ENCODE measurements at places on chromosomes 5 and 9. TPM values are rescaled to one million over a fixed set of nuclear protein-coding genes. Genes with fewer than 3 reads are reported as not detected.

Gene ENTREP1
- polyA plus RNA-seq, result 14.7 TPM

Gene ITGA2
- polyA plus RNA-seq, result 0.50 TPM

GRCh38 chr5:93161661-93162654 lies 419.1 kb downstream of the NR2F1-AS1 start:
- no peak for DNase-seq

GRCh38 chr5:138752341-138752950 lies 779 bp upstream of the CTNNA1 start:
- peak; percentile 19 for DNase-seq

DNA sequence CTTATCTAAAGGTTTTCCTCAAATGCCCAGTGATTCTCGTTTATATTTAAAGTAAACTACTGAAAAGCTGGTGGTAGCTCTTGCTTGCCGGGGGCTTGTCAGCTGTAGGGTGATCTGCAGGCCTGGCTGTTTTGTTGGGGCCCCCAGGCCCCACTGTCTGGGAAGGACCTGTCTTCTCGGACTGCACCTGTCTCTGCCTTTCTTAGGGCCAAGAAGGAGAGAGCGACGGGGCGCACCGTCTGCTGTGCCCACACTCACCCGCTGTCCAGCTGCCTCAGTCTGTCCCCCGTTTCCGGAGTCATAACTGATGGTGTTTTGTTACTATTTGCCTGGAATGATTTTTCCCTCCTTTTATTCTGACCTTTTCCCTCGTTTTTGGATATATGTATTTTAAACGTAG lies 94.1 kb upstream of the CACNA1B start:
- no peak for DNase-seq

- DNase-seq, result no peak
These were observed 122.7 kb downstream of the FSTL4 start for GRCh38 chr5:133489632-133490031.

- DNase-seq, result no peak
These were observed 10.9 kb downstream of the FUBP3 start for GRCh38 chr9:130590305-130590704.

DNA sequence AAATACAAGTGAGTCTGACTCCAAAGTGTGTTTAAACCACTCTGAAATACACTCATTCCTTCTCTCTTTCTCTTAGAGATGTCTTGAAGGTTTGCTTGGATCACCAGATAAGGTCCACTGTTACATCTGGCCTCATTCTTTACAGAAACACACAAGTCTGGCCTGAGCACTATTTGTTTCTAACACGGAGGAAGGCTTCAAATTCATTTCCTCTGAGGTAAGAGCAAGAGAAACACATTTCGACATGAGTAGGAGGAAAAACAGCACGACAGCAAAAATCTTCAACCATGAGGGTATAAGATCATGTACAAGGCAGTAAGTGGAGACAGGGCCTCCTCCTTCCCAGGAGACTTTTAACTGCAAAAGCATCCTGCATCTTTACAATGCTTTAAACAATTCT lies 8.0 kb downstream of the SIL1 start:
- no peak for DNase-seq

GRCh38 chr5:141903261-141903660 lies 20.4 kb upstream of the DELE1 start:
- DNase-seq, result no peak

DNA sequence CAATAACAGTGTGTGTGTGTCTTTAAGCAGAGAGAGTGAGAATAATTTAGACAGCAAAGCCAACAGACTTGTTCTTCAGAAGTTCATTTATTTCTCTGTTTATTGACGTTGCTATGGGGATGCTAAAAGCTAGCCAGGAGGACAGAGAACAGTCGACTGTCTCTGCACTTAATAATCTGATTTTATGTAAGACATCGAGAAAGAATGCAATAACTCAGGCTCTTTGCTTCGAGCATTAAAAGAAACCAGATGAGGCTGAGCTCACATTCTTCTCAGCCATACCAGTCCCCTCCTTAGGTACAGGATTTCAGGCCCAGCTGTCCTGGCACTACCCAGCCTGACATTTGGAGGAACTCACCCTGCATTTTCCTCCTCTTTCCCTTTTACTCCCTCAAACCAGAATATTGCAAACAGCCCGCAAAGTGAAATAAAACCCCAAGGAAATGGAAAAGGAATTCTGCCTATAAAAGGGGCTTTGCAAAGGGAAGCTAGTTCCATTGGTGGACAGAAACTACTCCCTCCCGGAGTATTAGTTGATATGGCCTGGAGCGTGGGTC lies 44.5 kb upstream of the DPYSL3 start:
- no peak for DNase-seq

- no peak for DNase-seq
These were observed 13.6 kb downstream of the PLEKHG4B start for GRCh38 chr5:105504-106070.

GRCh38 chr5:131364507-131365050 lies 100.7 kb downstream of the CDC42SE2 start:
- DNase-seq, result no peak

DNA sequence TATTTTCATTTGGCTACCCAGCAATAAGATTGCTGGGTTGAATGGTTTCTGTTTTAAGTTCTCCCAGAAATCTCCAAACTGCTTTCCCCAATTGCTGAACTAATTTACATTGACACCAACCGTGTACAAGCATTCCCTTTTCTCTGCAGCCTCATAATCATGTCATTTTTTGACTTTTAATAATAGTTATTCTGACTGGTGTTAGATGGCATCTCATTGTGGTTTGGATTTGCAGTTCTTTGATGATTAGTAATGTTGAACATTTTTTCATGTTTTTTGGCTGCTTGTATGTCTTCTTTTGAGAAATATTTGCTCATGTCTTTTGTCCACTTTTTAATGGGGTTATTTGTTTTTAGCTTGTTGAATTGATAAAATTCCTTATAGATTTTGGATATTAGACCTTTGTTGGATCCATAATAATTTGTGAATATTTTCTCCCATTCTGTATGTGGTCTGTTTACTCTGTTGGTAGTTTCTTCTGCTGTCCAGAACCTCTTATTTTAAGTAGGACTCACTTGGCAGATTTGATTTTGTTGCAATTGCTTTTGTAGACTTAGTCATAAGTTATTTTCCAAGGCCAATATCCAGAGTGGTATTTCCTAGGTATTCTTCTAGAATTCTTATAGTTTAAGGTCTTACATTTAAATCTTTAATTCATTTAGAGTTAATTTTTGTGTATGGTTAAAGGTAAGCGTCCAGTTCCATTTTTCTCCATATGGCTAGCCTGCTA lies 793.7 kb downstream of the BRINP1 start:
- DNase-seq, result no peak

- DNase-seq, result no peak
These were observed 1.5 kb downstream of the GPR21 start for GRCh38 chr9:123034881-123035510.

DNA sequence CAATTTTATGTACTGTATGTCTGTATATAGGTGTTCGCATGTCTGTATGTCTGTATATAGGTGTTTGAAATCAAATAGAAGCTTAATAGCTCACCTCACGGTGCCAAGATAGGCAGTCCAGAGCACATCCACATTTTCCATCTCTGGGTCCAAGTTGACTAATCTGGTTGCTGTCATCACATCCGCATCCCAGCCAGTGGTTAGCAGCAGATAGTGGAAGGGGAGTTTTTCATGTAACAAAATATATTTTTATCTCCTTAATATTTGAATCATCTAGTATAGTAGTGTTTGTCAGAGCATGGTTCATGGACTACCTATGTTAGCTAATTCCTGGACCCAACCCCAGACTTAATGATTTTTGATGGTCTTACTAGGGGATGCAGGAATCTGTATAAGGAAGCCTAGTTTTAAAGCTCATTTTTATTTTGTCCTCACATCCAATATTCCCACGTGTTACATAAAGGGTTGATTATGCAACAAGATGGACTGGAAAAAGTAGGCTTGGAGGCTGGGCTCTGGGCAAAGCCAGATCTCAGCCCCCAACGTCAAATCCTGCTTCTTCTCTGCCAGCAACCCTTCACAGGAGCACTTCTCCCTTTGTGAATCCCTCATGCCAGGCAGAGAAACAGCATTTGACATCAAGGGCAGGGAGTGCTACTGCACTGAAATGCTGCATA lies 219.7 kb downstream of the ZSWIM6 start:
- no peak for DNase-seq

DNA sequence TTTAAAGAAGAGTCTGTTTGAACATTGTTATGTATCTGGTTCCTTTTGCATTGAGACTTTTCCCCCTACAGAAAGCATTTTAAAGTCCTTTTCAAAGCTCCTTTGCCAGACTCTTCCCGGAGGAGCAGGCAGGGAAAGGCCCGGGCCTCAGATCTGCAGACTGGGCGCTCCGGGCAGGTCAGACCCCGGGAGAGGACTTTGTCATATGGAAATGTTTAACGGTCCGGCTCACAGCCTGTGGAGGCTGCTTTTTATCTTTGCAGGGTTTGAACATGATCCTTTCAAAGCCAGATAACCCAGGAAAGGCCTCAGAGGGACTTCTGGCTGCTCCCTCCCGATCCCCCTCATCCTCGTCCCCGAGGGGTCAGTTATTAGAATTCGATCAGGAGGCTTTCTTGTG lies 82.1 kb upstream of the IRX2 start:
- DNase-seq, result no peak

DNA sequence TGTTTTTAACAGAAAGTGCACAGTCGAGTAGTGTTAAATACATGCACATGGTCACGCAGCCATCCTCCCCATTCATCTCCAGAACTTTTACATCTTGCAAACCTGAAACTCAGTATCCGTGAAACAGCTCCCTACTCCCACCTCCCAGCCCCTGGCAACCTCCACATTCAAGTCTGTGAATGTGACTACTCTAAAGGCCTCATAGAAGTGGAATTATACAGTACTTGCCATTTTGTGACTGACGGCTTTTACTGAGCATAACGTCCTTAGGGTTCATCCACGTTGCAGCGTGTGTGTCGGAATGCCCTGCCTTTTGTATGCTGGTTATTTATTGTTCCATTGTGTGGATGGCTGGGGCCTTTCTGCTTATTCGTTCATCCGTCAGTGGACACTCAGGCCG lies 35.8 kb downstream of the USP20 start:
- DNase-seq, result no peak

GRCh38 chr5:95241635-95242034 lies 43.3 kb downstream of the MCTP1 start:
- no peak for DNase-seq

DNA sequence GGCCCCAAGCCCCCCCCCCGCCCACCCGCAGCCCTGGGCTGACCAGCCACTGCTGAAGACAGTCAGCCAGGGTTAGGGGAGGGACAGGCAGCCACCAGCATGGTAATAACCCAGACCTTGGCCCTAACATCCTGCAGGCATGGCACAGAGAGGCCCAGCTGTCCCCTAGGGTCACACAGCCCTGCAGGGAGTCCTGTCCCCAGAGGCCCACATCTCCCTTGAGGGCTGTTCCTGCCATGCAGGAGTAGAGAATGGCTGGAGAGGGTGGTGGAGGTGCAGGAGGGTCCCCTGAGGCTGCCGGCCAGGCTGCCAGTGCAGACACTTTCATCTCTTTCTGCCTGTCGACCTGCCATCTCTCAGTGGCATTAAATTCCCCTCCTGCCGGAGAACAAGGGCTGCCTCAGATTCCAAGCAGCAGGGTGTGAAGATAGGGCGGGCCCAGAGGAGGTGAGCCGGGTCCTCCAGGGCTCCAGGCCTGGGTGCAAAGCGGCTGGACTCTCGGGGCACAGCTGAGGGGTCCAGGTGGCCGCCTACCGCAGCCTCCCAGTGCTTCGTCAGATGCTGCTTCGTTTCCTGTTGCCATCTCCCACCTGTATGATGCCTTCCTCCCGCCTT lies 40.0 kb downstream of the CXXC5 start:
- no peak for DNase-seq

GRCh38 chr9:133702798-133703590 lies 35.2 kb downstream of the SARDH start:
- no peak for DNase-seq

DNA sequence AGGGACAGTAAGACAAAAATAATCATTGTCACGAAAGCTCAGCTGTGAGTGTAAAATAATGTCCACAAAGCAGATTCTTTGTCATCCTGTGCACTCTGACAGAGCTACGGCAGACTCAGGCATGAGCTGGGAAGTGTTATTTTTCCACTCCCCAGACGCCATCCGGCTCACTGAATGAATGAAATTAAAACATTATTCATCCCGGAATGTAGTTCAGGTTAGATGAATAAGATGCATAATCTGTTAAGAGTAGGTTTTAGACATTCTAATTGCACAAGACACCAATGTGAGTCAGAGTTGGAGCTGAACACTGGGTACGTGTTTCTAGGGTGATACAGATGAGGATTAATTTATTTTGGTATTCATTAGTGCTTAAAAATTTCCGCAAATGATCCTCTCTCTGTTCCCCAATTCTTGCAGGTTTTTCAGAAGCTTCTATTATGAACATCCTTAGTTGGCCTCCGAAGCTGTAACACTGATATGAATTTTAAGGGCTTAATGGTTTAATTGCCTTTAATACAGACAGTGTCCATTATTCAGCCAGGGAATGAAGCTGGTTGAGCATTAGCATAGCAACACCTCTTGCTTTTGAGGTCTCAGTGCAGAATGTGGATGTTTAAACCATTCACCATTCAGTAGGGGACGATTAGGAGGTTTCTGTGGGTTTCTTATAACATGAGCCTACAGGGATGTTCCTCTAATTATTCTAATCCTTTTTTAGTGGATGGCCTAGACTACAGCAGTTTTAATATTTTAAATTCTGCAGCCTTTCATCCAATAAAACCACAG lies 65.6 kb upstream of the FRRS1L start:
- no peak for DNase-seq

DNA sequence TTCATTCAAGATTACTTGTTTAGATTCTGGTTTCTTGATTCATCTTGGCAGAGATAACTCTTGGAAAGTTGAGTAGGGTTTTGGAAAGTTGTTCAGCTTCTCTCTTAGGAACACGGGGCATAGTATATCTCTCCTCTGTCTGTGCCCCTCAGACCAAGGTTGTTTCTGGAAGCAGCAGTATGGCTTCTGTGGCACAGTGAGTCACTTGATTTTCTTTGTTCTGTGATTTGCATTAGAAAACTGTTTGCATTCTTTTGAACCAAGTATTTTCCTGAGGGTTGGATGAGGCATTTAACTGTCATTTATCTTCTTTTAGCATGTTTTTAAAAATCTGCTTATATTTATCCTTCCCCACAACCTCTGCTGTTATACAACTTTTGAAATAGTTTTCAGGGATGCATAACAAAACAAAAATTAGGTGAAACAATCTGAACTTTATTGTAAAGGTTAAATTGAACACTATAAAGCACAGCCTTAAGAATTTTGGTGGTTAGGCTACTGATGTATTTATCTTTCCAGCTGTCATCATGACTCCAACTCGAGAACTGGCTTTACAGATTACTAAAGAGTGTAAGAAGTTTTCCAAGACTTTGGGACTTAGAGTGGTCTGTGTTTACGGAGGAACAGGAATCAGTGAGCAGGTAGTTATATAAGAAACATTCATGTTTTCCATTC lies 26.5 kb downstream of the DDX46 start:
- DNase-seq, result no peak

GRCh38 chr5:37717613-37718431 lies 122.0 kb downstream of the GDNF start:
- DNase-seq, result peak; percentile 25

GRCh38 chr9:133948561-133949485 lies 43.3 kb downstream of the VAV2 start:
- peak; percentile 10 for DNase-seq

DNA sequence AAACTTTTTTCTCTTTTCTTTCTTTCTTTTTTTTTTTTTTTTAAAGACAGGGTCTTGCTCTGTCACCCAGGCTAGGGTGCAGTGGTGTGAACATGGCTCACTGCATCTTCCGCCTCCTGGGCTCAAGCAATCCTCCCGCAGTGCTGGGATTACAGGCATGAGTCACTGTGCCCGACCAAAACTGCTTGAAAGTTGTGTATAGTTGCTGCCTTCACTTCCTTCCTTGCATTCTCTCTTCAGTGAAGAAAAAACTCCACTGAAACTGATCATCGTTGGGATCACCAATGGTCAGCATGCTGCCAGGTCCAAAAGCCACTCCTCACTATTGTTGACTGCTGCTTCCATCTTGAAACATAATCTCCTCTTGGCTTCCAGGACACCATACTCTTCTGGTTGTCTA lies 66.6 kb upstream of the CTNNA1 start:
- no peak for DNase-seq

Data from right cardiac atrium (tissue), 5 donors.